Aortic smooth muscle cell (primary cell): ENCODE measurements at places on chromosomes 7 and 10. TPM values are rescaled to one million over a fixed set of nuclear protein-coding genes. Genes with fewer than 3 reads are reported as not detected.

CDHR1 gene
- total RNA-seq: not detected in 2 replicates

ASIC3 gene
- total RNA-seq: 0.06 TPM in 1 of 2 replicates, not detected in the other

BRI3 gene
- 120 and 135 TPM in 2 replicates for total RNA-seq

SLC18A3 gene
- not detected in 2 replicates for total RNA-seq

C10orf90 gene
- total RNA-seq: 0.06 and 0.13 TPM in 2 replicates

ZNF655 gene
- 44.4 and 51.4 TPM in 2 replicates for total RNA-seq

IDI2 gene
- total RNA-seq: not detected in 2 replicates

SFTPA1 gene
- not detected in 2 replicates for total RNA-seq

CNTNAP2 gene
- not detected in 2 replicates for total RNA-seq

PNLIPRP1 gene
- not detected in 2 replicates for total RNA-seq

RBP3 gene
- not detected in 2 replicates for total RNA-seq

TSPAN12 gene
- 2.2 and 4.0 TPM in 2 replicates for total RNA-seq

RPEL1 gene
- 0.12 TPM in 1 of 2 replicates, not detected in the other for total RNA-seq

TMEM236 gene
- 0.06 TPM in 1 of 2 replicates, not detected in the other for total RNA-seq

KAT6B gene
- 16.8 and 23.4 TPM in 2 replicates for total RNA-seq

TDRD1 gene
- 0.92 and 1.9 TPM in 2 replicates for total RNA-seq

SAMD9L gene
- 20.5 and 23.3 TPM in 2 replicates for total RNA-seq

ACSM6 gene
- not detected in 2 replicates for total RNA-seq

PTPRE gene
- total RNA-seq: 1.7 and 3.8 TPM in 2 replicates

ACTL6B gene
- total RNA-seq: not detected in 2 replicates

WNT16 gene
- under 0.01 and 0.06 TPM in 2 replicates for total RNA-seq

KCNMA1 gene
- total RNA-seq: 95.4 and 148 TPM in 2 replicates

FKBP6 gene
- not detected in 2 replicates for total RNA-seq

FZD8 gene
- total RNA-seq: 8.6 and 23.1 TPM in 2 replicates

AKR1C8 gene
- total RNA-seq: not detected in 2 replicates
